ENCODE measurements at places on chromosomes 12 and 14.

DNA sequence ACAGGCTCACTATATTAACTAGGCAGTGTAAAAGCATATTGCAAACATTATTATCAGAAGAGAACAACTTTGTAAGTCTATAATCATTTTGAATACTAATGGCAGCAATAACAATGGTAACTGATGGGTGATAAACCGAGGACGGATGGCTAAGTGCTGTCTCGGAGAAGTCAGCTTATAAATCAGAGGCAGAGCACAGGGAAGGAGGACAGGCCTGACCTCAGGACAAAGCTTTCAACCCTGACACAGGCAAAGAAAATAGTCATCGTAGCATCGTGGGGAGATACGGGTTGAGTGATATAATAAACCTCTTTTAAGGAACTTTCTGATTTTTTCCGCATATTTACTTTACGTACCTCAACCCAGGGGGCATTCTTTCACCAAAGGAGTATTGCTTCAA, 48.4 kb downstream of the FLRT2 start:
- no peak for DNase-seq

DNA sequence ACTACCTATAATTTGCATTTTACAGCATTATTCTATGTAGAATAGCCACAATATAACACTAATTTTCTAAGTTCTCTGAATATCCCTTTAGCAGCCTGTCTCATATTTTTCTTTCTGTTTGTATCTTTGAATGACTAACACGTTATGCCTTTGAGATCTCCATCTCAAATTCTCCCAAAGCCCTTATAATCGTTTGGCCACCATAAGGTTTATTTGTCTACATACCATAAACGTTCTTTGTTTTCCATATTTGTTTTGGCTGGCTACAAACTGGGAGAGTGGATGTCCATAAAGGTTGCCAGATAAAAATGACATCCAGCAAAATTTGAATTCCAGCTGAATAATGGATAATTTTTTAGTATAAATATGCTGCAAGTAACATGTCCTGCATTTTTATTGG, 203.7 kb downstream of the STXBP6 start:
- no peak for DNase-seq

DNA sequence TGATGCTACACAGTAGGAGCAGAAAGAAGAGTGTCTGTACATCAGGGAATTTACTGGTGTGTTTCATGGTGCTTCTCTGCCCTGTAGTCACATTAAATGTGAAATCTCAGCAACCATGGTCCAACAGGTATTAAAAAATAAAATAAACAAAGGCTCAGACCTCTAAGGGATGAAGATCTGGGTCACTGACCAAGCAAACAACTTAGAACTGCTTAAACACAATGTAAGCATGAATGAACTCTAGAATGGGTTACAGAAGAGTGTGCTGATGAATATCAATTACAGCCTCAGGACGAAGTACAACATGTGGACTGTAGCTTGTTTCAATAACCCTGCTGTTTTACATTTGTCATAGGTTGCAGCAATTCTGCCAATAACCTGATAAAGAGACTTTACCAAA, 47.4 kb downstream of the SLC35F4 start:
- no peak for DNase-seq

DNA sequence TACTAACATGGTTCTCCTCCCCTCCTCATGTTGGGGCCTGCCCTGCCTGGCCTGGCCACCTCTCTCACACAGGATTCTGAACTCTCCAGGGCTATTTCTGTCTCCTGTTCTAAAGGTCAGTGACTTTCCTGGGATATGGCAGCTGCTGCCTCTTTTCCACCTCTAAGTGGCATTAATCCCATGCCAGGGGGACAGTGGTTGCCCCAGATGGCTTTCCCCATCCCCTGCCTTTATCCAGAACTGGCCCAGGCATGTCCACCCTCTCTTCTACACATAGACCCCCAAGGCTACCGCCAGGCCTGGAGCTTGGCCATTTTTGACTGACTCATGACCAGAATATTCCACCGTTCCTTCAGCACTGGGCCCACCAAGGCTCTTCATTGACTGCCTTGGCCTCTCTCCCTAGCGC, 90.4 kb downstream of the IRF2BPL start:
- no peak for DNase-seq

- DNase-seq, result peak; percentile 41
Observed at GRCh38 chr14:50045039-50045711, 71.2 kb downstream of the VCPKMT start.

Data from stimulated activated CD4-positive, alpha-beta T cell treated with anti-CD3 and anti-CD28 coated beads, Interleukin-12 subunit alpha, Interleukin-12 subunit beta, amount 100 ng/mL, for 4 hours (primary cell).